Panc1 (cell line): ENCODE measurements at places on chromosomes 16 and 17. TPM values are rescaled to one million over a fixed set of nuclear protein-coding genes. Genes with fewer than 3 reads are reported as not detected.

DNA sequence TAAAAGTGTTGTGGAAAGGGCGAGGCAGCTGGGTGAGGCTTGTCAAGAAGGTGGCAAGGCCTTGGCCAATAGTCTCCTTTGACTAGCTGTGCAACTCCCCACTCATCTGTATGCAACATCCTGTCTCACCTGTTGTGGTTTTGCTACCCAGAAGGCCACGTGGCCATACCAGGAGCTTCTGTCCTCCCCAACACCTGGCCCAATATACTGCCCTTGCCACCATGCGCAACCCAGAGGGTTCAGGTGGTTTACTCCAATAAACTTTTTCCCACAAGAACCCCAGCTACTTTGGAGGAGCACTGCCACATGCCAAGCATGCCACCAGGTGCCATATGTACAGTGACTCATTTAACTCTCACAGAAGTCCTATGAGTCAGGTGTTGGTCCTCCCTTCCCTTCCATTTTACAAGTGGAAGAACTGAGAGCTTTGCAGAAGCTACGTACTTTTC is 10.2 kb downstream of the MYO19 start:
- no peak overlapping the region for H3K27ac ChIP-seq
- no peak overlapping the region for H3K4me3 ChIP-seq
- no peaks in the 10 kb centered on the region for H3K27me3 ChIP-seq
- DNase-seq, result no peak
- H3K4me1 ChIP-seq, result no peaks in the 10 kb centered on the region
- H3K36me3 ChIP-seq, result peaks cover 10% of the 10 kb centered on the region

HBA2 gene
- total RNA-seq, result not detected

DNA sequence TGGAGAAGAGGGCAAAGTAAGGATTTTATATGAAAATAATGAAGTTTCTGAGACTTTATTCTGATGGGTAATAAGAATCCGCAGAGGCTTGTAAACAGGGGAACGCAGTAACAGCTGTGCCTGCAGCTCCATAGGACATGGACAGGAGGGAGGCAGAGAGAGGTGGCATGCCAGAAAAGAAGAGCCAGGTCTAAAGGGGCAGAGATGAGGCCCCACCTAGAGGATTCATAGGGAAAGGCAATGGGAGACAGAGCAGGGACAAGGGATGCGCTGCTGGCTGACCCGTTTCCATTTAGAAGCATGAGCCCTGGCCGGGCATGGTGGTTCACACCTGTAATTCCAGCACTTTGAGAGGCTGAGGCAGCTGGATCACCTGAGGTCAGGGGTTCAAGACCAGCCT is 340.3 kb upstream of the CDH5 start:
- no peaks in the 10 kb centered on the region for H3K36me3 ChIP-seq
- no peak overlapping the region for H3K27ac ChIP-seq
- no peaks in the 10 kb centered on the region for H3K27me3 ChIP-seq
- H3K4me1 ChIP-seq, result no peaks in the 10 kb centered on the region

CHD9NB gene
- total RNA-seq, result 0.64 TPM

TAT gene
- total RNA-seq, result 0.49 TPM

DNAAF8 gene
- total RNA-seq, result 2.3 TPM

KRTAP4-6 gene
- total RNA-seq, result not detected

DNA sequence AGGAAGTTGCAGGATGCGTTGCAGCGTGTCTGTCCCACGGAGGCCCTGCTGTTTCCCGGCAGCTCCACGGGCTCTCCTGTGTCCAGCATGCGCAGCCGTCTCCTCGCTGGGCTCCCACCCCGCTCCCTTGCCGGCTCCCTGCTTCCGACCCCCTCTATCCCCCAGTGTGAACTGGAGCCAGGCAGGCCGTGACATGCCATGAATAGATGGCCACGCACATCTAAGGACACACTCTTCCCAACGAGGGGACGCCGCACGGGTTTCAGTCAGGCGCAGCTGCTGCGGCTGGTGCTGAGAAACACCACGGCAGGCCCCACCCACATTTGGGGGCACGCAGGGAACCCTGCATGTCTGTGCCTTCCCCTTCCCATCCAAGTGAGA is 9.2 kb upstream of the HEXD start:
- H3K27me3 ChIP-seq, result no peaks in the 10 kb centered on the region
- no peak overlapping the region for H3K27ac ChIP-seq
- H3K36me3 ChIP-seq, result no peaks in the 10 kb centered on the region
- no peak overlapping the region for H3K4me3 ChIP-seq

- peaks cover 22% of the 10 kb centered on the region for H3K27me3 ChIP-seq
- no peaks in the 10 kb centered on the region for H3K4me1 ChIP-seq
- no peak for DNase-seq
- H3K4me3 ChIP-seq, result no peak overlapping the region
- H3K36me3 ChIP-seq, result no peaks in the 10 kb centered on the region
Measured at GRCh38 chr16:22660441-22661160, 149.9 kb downstream of the NPIPB5 start.

- H3K4me1 ChIP-seq, result no peaks in the 10 kb centered on the region
- no peaks in the 10 kb centered on the region for H3K27me3 ChIP-seq
- H3K36me3 ChIP-seq, result no peaks in the 10 kb centered on the region
- no peak overlapping the region for H3K4me3 ChIP-seq
Measured at GRCh38 chr17:9209781-9210370, 188.6 kb downstream of the NTN1 start.

GRCh38 chr17:37194208-37194607 is 181.6 kb upstream of the C17orf78 start:
- H3K27ac ChIP-seq, result no peak overlapping the region
- H3K4me3 ChIP-seq, result no peak overlapping the region
- H3K36me3 ChIP-seq, result peaks cover 4% of the 10 kb centered on the region; the same call in 1 of the 2 replicates
- H3K27me3 ChIP-seq, result no peaks in the 10 kb centered on the region
- DNase-seq, result no peak

GJC1 gene
- total RNA-seq, result 89.4 TPM

DNA sequence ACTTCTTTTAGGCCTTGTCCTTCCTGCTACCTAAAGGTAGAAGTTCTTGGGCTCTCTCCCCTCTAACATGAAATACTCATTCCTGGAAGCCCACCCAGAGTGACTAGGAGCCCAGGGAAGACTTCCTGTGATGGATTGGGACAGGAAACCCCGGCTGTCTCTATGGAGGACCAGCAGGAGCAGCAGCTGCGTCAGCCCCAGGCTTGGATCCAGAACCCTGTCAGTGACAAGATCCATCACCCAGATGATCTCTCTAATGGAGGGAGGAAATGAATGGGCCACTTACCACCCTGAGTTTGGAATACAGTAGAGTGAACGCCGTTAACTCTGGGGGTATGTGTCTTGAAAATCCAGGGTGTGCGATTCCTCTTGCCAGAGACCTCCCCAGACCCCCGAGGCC is 195.7 kb upstream of the WSCD1 start:
- no peak overlapping the region for H3K27ac ChIP-seq
- H3K4me1 ChIP-seq, result no peaks in the 10 kb centered on the region
- DNase-seq, result no peak
- no peaks in the 10 kb centered on the region; the same call in 1 of the 2 replicates for H3K27me3 ChIP-seq
- no peak overlapping the region for H3K4me3 ChIP-seq
- no peaks in the 10 kb centered on the region for H3K36me3 ChIP-seq

GRCh38 chr16:15616475-15617165 is 26.3 kb downstream of the MARF1 start:
- no peak overlapping the region for H3K27ac ChIP-seq
- H3K4me3 ChIP-seq, result no peak overlapping the region
- no peaks in the 10 kb centered on the region for H3K27me3 ChIP-seq
- peaks cover 25% of the 10 kb centered on the region for H3K36me3 ChIP-seq
- H3K4me1 ChIP-seq, result no peaks in the 10 kb centered on the region; the same call in 1 of the 2 replicates
- DNase-seq, result no peak

- H3K4me3 ChIP-seq, result no peak overlapping the region
- no peaks in the 10 kb centered on the region for H3K27me3 ChIP-seq
- H3K4me1 ChIP-seq, result no peaks in the 10 kb centered on the region
- no peak for DNase-seq
- H3K36me3 ChIP-seq, result no peaks in the 10 kb centered on the region
Measured at GRCh38 chr17:11326492-11326891, 85.5 kb downstream of the SHISA6 start.

OTOP3 gene
- total RNA-seq, result not detected

ZP2 gene
- total RNA-seq, result not detected

- H3K36me3 ChIP-seq, result no peaks in the 10 kb centered on the region
- no peak overlapping the region for H3K4me3 ChIP-seq
- H3K4me1 ChIP-seq, result no peaks in the 10 kb centered on the region
- no peak for DNase-seq
- H3K27me3 ChIP-seq, result peaks cover 5% of the 10 kb centered on the region; the same call in 1 of the 2 replicates
Measured at GRCh38 chr17:41308251-41308917, 725 bp downstream of the KRTAP16-1 start.

GRCh38 chr17:70134777-70135176 is 34.6 kb upstream of the KCNJ2 start:
- H3K4me3 ChIP-seq, result no peak overlapping the region
- no peak overlapping the region for H3K27ac ChIP-seq
- no peak for DNase-seq
- H3K36me3 ChIP-seq, result no peaks in the 10 kb centered on the region
- no peaks in the 10 kb centered on the region for H3K27me3 ChIP-seq

DNA sequence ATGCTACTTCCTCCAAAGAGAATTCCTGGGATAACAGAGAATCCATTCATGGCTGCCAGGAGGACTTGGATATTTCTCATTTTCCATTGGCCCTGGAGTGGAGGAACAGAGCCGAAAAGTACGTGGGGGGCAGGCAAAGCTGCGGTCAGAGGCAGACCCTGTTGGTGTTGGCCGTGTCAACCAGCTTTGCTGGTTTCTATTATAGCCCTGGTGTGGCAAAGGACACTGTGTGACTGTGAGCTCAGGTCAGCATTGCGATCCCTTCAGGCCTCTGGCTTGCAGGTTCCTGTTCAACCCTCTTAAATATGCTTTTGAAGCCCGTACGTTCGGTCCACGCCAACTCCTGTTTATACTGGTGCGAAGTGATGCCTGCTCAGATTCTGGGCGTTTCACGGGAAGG is 596.2 kb downstream of the MAF start:
- no peaks in the 10 kb centered on the region for H3K27me3 ChIP-seq
- no peaks in the 10 kb centered on the region for H3K4me1 ChIP-seq
- no peak overlapping the region for H3K4me3 ChIP-seq
- H3K36me3 ChIP-seq, result no peaks in the 10 kb centered on the region
- H3K27ac ChIP-seq, result no peak overlapping the region

IRF8 gene
- 0.62 TPM for total RNA-seq

ORAI3 gene
- 26.9 TPM for total RNA-seq

DNA sequence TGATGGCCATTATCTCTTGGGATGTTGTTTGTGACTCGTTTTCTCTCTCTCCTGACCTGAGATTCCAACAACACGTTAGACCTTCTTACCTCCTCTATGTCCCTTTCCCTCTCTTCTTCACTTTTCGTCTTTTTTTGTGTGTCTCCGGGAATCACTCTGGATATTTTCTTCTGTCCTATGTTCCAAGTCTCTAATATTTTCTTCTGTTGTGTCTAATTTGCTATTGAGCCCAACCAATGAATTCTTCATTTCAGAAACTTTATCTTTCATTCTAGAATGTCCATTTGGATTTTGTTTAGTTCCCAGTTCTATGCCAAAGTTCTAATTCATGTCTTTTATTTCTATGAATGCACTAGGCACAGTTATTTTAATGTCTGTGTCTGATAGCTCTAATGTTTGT is 27.1 kb upstream of the PITPNM3 start:
- H3K27me3 ChIP-seq, result no peaks in the 10 kb centered on the region
- H3K27ac ChIP-seq, result no peak overlapping the region
- H3K4me1 ChIP-seq, result no peaks in the 10 kb centered on the region
- H3K4me3 ChIP-seq, result no peak overlapping the region
- DNase-seq, result no peak

NHERF1 gene
- total RNA-seq, result 90.8 TPM

DNA sequence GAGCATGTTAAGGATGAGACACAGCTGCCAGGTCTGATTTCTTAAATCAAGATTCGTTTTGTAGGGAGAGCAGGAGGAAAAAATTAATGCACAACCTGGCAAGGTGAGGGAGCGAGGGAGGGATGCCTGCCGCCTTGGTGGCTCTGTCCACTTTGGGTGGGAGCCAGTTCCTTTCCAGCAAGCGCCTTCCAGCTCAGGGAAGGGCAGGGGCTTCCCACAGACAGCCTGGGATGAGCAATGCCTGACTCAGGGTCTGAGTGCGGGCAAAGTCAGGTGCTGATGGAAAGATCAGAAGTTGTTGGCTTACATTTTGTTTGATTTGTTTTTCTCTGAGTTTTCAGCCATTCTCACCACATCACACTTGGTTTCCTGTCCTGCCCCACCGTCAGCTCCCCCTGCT is 220.7 kb downstream of the ENGASE start:
- no peak for DNase-seq
- H3K4me1 ChIP-seq, result no peaks in the 10 kb centered on the region
- H3K27ac ChIP-seq, result no peak overlapping the region

C16orf54 gene
- total RNA-seq, result 0.18 TPM

EME1 gene
- total RNA-seq, result 15.3 TPM

DNA sequence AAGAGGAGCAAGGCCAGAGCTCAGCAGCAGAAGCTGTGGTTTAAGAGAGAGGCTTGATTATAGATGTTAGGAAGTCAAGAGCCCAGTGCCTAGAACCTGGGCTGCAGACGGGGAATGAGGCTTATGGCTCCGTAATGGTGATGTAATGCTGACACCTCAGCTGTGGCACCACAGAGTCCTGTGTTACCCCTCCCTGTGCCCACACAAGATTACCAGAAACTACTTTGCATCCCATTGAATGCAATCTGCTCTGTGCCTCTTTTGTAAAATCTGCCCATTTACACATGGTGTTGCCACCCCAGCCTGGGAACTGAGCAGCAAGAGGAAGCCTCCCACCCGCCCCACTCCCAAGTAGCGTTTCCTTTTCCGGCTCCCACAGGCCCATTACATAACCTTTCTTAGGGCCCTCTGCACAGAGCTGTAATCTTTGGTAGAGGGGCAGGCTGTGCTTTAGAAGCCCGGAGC is 57.0 kb downstream of the PITPNC1 start:
- H3K36me3 ChIP-seq, result no peaks in the 10 kb centered on the region
- H3K4me1 ChIP-seq, result peaks cover 11% of the 10 kb centered on the region
- no peak overlapping the region for H3K4me3 ChIP-seq
- no peak overlapping the region for H3K27ac ChIP-seq

- H3K4me3 ChIP-seq, result no peak overlapping the region
- no peak for DNase-seq
- no peak overlapping the region for H3K27ac ChIP-seq
- H3K36me3 ChIP-seq, result no peaks in the 10 kb centered on the region
- H3K27me3 ChIP-seq, result no peaks in the 10 kb centered on the region
Measured at GRCh38 chr17:55540414-55541091, 29.3 kb upstream of the SMIM36 start.

CBX8 gene
- total RNA-seq, result 15.3 TPM

GRCh38 chr16:57635266-57636097 is 7.1 kb downstream of the ADGRG1 start:
- peaks cover 20% of the 10 kb centered on the region for H3K4me1 ChIP-seq
- no peaks in the 10 kb centered on the region for H3K36me3 ChIP-seq
- DNase-seq, result no peak
- no peaks in the 10 kb centered on the region for H3K27me3 ChIP-seq
- H3K4me3 ChIP-seq, result no peak overlapping the region

- no peaks in the 10 kb centered on the region for H3K4me1 ChIP-seq
- H3K4me3 ChIP-seq, result no peak overlapping the region
- no peak for DNase-seq
- H3K27ac ChIP-seq, result no peak overlapping the region
- no peaks in the 10 kb centered on the region; the same call in 1 of the 2 replicates for H3K27me3 ChIP-seq
- no peaks in the 10 kb centered on the region for H3K36me3 ChIP-seq
Measured at GRCh38 chr16:17510567-17510966, 39.8 kb upstream of the XYLT1 start.

GRCh38 chr17:80624864-80625263 is 80.2 kb downstream of the RPTOR start:
- H3K36me3 ChIP-seq, result no peaks in the 10 kb centered on the region
- no peaks in the 10 kb centered on the region for H3K27me3 ChIP-seq
- no peak overlapping the region for H3K4me3 ChIP-seq

- no peak overlapping the region for H3K4me3 ChIP-seq
- H3K27ac ChIP-seq, result no peak overlapping the region
- H3K4me1 ChIP-seq, result no peaks in the 10 kb centered on the region
- peaks cover 8% of the 10 kb centered on the region for H3K36me3 ChIP-seq
Measured at GRCh38 chr17:1871756-1872155, 42.0 kb downstream of the RPA1 start.

TACO1 gene
- total RNA-seq, result 17.9 TPM
